ENCODE measurements at places on chromosomes 7 and 10. TPM values are rescaled to one million over a fixed set of nuclear protein-coding genes. Genes with fewer than 3 reads are reported as not detected.

The COL17A1 gene
- total RNA-seq, result 1.9 TPM

The NIPSNAP2 gene
- total RNA-seq, result 45.2 TPM

DNA sequence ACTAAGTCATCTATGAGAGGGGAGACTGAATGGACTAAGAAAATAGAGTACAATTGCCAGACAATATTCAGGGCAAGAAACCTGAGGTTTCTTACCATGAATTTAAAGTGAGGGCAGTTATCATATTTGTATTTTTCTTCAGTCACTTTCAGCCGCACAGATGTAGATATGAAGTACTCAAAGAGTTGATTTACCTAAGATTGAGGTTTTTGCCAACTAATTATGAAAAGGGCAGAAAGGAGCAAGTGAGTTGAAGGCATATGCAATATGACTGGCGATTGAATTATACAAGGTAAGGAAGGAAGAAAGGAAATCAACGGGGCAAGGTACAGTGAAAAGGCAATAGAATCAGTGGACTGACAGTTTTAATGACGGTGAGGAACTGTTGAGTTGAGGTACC lies 17.8 kb downstream of the CNOT4 start:
- no peak overlapping the region for H3K27ac ChIP-seq
- DNase-seq, result no peak
- no peaks in the 10 kb centered on the region for H3K36me3 ChIP-seq
- no peaks in the 10 kb centered on the region for H3K4me1 ChIP-seq
- no peaks in the 10 kb centered on the region for H3K27me3 ChIP-seq

DNA sequence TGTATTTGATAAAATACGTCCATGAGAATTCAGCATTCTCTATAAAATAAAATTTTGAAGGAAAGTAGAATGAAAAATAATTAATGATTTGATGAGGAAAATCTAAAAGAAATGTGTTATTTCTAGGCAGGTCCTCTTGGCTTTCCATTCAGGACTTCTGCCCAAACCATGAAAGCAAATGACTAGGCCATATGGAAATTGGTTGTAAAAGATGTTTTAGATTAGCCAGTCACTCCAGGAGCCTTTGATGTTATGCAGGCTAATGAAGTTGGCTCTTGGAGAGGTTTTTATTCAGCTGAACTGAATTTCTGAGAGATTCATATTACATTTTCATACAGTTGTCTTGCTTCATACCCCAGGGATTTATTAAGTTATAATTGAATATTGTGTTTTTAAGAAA lies 452.8 kb downstream of the SDK1 start:
- H3K27me3 ChIP-seq, result no peaks in the 10 kb centered on the region
- DNase-seq, result no peak
- no peak overlapping the region for H3K4me3 ChIP-seq
- H3K4me1 ChIP-seq, result peaks cover 5% of the 10 kb centered on the region
- no peak overlapping the region for H3K27ac ChIP-seq
- no peaks in the 10 kb centered on the region for H3K36me3 ChIP-seq

DNA sequence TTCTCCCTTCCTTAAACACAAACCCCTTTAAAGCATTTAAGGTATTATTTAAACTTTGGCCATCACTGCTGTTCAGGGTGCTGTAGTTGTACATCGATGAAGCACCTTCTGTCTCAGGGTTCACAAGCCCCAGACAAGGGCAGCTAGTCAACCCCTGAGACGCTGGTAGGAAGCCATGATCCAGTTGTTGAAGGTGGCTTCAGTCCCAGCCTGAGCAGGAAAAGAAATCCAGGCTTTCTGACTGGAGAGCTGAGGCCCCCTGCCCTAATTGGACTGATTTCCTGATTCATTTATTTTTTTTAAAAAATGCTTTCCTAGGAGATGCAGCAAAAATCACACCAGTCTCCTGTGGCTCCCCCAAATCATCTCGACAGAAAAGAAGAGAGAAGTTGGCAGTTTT lies 15.8 kb downstream of the CPA1 start:
- H3K27me3 ChIP-seq, result no peaks in the 10 kb centered on the region
- H3K4me1 ChIP-seq, result no peaks in the 10 kb centered on the region
- H3K4me3 ChIP-seq, result no peak overlapping the region
- no peak overlapping the region for H3K27ac ChIP-seq
- DNase-seq, result no peak
- H3K36me3 ChIP-seq, result no peaks in the 10 kb centered on the region
